LHCN-M2 (cell line): ENCODE measurements at places on chromosomes 12 and 14.

- DNase-seq, result no peak
Observed at GRCh38 chr14:21081521-21082142, 11.5 kb downstream of the ARHGEF40 start.

- no peak for DNase-seq
Observed at GRCh38 chr12:79648881-79649280, 41.9 kb downstream of the PAWR start.

- DNase-seq, result no peak
Observed at GRCh38 chr12:673849-674248, 10.6 kb upstream of the NINJ2 start.

DNA sequence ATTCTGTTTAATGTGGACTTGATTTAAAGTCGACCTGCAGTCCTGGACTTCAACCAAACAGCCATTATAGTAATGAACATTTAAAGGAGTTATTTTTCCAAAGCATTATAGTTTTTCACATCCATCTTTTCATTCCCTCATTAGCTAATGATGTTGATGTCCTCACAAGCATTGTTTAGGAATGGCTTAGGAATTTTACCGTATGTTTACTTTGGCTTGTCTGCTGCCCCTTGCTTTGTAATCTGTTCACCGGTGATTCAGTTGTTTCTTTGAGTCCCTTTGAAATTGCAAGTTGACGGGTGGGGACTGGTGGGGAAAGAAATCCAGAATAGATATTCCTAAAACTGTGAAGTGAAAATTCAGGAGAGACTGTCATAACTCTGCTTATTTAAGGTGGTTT lies 25.4 kb downstream of the PRKCH start:
- DNase-seq, result no peak

DNA sequence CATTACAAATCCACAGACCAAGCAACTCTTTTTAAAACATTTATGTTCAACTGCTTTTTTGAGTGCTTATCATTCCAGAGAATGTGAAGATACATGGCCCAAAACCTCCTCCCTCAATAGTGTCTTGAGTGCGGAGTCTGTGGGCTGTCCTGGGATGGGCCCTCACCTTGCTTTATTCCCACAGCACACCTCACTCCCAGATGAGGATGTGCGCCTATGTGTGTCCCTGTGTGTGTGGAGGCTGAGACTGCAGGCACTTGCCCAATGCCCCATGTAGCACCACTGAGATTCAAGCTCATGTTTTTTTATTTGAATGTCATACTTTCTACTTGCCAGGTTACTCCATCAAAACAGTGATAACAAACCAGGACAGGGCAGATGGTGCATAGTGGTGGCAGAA lies 291.7 kb downstream of the CACNA1C start:
- no peak for DNase-seq

GRCh38 chr14:85118274-85118673 lies 411.7 kb upstream of the FLRT2 start:
- DNase-seq, result no peak

DNA sequence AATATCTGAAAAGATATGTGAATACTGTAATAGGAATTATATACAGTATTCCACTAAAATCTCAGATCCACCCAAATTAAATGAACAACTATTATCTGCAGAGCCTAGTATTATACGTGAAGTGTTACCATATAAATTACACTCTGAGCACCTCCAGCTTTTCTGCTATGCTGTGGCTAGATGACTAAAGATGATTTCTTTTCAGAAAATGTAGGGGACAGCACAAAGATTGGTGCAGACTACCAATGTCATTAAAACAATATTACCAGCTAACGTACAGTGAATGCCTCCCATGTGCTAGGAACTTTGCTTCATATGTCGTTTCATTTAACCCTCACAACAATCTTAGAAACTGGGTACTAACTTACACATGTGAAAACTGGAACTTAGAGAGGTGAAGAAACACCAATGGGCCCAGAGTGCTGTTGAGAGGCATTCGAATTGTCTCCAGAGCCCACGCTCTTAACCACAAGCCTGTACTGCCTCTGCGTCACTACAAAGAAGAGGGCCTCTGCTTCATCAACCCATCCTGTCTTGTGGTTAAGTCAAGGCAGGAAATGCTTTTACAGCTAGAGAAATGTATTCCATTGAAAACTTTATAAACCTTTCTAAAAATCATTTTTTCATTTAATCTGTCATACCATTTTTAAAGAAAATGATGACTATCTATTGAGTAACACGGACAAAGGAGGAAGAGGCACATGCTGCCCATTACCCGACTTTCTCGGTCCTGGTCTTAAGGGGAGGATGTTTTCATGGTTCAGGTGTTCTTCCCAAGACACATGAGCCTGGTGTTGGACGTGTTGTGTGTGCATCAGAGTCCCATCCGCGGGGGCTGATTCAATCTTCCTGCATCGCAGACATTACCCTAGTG lies 1.3 kb downstream of the GPR65 start:
- DNase-seq, result no peak

DNA sequence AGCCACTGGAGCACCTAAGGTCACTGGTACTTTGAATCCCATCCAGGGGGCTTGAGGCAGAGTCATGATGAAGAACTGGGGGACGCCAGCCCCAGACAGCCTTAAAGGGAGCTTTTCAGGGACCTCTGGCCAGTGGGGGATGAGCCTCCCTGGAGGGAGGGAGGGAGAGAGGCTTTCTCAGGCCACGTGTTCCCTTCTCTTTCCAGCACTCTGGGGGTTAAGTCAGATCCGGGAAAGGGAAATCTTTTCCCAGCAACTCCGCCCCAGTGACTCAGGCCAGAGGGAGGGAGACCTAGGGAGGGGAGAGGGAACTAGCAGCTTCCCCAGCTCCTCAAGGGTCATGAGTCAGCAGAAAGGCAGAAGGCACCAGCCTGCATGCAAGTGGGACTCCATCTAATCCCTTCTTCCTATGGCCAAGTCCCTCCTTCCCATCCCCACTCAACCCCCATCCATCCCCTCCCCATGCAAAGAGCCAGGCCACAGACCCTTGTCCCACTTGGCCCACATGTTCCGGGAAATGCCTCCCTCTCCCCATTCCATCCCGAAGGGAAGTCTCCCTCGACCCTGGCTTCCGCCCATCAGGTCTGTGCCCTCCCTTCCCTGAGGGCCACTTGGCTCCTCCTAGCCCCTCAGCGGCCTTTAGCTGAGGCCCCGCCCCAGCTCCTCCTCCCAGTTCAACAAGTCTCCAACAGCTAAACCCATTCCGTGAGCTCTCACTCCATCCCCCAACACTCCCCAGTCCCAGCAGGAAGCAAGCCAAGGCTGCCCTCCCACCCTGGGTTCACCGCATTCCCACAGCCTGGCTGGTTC lies 5.6 kb downstream of the TNFRSF1A start:
- peak; percentile 100 for DNase-seq

- DNase-seq, result no peak
Observed at GRCh38 chr14:70096866-70097265, 91.9 kb downstream of the SLC8A3 start.

- DNase-seq, result no peak
Observed at GRCh38 chr12:44446181-44446580, 429.9 kb downstream of the NELL2 start.

DNA sequence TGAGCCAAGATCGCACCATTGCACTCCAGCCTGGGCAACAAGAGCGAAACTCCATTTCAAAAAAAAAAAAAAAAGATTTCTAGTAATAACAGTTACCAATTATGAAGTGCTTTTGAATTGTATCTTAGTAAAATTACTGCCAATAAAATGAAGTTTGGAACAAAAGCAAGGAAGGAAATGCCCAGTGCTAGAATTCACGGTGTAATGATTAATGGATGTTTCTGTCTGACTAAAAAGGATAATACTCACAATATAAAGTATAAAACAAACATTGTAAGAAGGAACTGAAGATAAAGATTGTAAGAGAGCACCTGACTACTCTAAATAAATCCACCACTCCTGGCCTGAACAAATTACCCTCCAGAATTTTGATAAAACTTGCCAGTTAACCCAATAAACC lies 4.0 kb downstream of the TMEM116 start:
- no peak for DNase-seq

DNA sequence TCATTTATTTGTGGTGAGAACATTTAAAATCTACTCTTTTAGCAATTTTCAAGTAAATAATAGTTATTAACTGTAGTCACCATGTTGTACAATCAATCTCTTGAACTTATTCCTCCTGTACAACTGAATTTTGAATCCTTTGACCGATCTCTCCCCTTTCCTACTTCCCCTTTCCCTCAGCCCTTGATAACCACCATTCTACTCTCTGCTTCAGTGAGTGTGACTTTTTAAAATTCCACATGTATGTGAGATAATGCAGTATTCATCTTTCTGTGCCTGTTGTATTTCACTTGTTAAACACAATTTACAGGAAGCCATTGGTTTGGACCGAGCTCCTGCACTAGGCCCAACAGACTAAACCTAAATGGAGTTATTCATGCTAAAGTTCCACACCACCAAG lies 458.9 kb upstream of the PDE3A start:
- DNase-seq, result no peak

DNA sequence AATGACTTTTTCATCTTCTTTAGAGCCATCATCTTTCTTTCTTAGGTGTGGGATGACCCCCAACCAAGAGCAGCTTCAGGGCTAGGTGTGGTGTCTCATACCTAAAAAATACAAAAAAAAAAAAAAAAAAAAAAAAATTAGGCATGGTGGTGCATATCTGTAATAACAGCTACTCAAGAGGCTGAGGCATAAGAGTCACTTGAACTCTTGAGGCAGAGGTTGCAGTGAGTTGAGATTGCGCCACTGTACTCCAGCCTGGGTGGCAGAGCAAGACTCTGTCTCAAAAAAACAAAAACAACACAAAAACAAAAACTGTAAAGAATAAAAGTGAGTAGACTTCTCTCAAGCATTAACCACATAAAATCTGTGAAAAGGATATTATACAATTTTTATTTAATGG lies 8.0 kb upstream of the ATF7IP start:
- no peak for DNase-seq

GRCh38 chr14:105281371-105282097 lies 19.3 kb downstream of the BRF1 start:
- peak; percentile 79 for DNase-seq

DNA sequence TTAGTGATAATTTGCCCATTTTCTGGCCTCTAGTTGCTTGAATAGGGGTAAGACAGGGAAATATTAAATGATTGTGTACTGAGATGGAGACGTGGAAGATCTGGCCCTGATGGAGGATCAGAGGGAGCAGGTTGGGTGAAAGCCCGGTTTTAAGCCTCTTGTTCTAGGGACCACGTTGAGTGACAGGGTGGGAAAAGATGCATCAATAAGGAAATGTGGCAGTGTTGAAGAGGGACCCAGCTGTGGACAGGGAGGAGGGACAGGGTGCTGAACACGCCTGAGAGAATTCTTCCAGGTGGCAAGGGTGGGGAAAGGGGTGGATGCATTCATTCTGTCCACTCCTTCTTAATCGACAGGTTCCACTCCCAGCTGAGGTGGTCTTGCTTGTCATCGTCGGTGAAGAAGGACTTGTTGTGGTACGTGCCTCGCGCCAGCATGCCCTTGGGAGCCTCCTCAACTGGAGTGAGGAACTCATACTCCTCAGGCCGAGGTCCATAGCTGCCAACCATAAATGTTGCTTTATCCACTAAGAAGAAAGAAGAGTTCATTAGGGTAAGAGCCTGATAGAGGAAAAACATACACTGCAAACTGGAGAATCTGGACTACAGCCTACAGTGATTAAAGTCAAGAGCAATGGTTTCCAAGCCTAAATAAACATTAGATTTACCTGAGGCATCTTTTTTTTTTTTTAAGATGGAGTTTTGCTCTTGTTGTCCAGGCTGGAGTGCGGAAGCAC lies 4.0 kb upstream of the ERP27 start:
- DNase-seq, result no peak

GRCh38 chr12:106123551-106124081 lies 15.1 kb downstream of the NUAK1 start:
- DNase-seq, result peak; percentile 89

DNA sequence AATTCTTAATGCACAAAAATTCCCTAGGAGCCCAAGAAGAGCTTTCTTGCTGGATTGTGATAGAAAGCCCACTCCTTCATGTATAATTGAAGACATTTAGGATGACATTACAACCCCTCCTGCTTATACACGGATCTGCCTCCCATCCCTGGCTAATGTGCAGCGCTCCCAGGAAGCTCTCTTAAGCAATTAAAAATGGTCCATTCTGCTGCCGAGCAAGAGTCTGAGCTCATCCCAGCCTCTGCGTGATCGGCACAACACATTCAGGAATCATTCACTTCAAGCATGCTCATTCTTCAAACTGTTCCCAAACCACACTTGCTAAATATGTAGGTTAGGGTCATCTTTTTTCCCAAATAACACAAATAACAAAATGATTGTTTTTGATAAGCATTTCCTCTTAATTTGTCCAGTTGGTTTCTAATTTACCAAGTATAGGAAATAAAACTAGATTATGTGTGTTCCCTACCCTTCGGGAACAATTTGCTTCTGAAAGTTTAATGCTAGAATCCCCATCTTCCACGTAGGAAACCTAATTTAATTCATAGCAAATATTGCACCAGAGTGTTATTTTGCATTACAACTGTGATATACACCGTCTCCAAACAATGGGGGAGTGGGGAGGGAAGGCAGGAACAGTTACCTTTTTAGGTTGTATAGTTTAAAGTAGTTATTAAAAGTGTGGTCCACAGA lies 17.3 kb upstream of the TMEM233 start:
- no peak for DNase-seq

DNA sequence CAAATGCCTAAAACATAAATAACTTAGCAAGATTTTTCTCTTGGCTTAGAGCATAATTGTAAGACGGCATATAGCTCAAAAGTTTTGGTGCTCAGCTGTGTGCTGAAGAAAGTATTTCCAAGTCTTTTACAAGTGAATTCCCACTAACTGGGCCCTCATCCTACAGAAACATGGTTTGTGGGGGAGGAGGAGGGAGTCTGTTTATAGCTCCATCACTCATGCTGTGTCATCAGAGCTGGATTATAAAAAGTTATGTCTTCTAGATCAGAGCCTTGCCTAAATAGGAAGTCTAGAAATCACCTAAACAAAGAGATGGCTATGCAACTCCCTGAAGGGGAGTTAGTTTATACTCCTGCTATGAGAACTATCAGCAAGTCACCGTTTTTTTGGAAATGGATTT lies 65.9 kb upstream of the OTOGL start:
- peak; percentile 78 for DNase-seq

- no peak for DNase-seq
Observed at GRCh38 chr14:91115986-91116770, 2.3 kb downstream of the DGLUCY start.

GRCh38 chr12:88305254-88305890 lies 163.3 kb downstream of the TMTC3 start:
- DNase-seq, result no peak

- DNase-seq, result peak; percentile 59
Observed at GRCh38 chr12:88805286-88805685, 225.0 kb upstream of the KITLG start.

- DNase-seq, result peak; percentile 61
Observed at GRCh38 chr12:127270193-127270592, 996.8 kb upstream of the TMEM132C start.

GRCh38 chr12:130976171-130976720 lies 22.5 kb downstream of the ADGRD1 start:
- no peak for DNase-seq

- no peak for DNase-seq
Observed at GRCh38 chr12:6462234-6462995, 8.1 kb downstream of the VAMP1 start.

- no peak for DNase-seq
Observed at GRCh38 chr14:80698974-80699373, 242.6 kb downstream of the CEP128 start.
